ENCODE measurements at places on chromosomes 2 and 18. TPM values are rescaled to one million over a fixed set of nuclear protein-coding genes. Genes with fewer than 3 reads are reported as not detected.

Gene FLACC1
- 1.1 TPM for total RNA-seq

Gene SLC4A3
- total RNA-seq, result 20.2 TPM

DNA sequence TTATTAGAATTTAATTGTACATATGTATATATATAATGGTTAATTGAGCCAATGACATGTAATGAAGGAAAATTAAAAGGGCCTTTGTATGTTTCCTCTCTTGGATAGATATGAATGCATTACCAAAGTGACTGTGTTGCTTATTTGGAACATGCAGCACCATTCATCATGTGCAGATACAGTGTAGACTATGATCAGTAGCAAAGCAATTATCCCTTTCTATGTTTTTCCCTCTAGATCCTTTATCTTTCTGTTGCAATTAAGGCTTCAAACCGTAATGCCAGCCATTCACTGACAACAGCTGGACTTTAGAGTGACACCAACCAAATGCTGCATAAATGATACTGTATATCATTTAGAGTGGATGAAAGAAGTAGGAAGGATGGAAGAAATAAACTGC, 565.2 kb downstream of the NRXN1 start:
- no peak for DNase-seq
- H3K4me3 ChIP-seq, result no peak overlapping the region
- H3K4me1 ChIP-seq, result peaks cover 4% of the 10 kb centered on the region
- H3K27me3 ChIP-seq, result no peaks in the 10 kb centered on the region
- no peak overlapping the region for H3K27ac ChIP-seq

DNA sequence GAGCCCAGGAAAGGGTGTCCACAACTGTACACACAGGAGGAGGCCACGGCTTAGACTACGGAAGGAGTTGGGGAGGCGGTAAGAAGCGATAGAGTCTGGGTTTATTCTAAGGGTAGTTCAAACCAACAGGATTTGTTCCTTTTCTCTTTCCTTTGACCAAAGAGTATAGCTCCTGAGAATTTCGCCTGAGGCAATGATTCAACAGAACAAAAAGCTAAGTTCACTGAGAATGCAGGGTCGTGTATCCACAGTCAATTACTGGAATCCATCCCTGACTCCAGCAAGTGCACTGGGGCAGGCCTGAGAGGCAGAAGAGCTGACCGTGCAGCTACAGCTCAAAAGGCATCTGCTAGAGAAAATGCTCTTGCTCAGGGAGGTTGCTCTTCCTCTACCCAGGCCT, 140.9 kb downstream of the TFCP2L1 start:
- no peaks in the 10 kb centered on the region for H3K36me3 ChIP-seq
- H3K4me1 ChIP-seq, result no peaks in the 10 kb centered on the region
- no peak for DNase-seq
- no peak overlapping the region for H3K27ac ChIP-seq
- no peak overlapping the region for H3K4me3 ChIP-seq
- H3K27me3 ChIP-seq, result no peaks in the 10 kb centered on the region

DNA sequence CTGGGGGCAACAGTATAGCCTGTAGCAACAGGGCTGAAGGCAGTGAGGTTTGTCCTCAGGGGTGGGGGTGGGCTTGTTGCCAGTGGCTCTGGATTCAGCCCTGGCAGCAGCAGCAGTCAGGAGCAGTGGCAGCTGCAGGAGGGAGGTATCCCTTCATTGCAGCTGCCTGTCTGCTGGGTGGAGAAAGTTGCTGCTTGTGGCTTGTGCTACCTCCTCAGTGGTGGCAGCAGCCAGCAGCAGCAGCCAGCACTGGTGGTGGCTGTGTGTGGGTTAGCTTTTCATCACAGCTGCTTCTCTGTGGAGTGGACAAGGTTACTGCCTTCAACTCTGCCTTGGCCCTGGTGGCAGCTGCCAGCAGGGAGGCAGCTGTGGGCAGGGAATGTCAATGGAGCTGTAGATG, 94.9 kb downstream of the ARL6IP6 start:
- DNase-seq, result no peak
- peaks cover 8% of the 10 kb centered on the region for H3K4me1 ChIP-seq
- H3K27ac ChIP-seq, result no peak overlapping the region
- no peaks in the 10 kb centered on the region for H3K27me3 ChIP-seq
- no peaks in the 10 kb centered on the region for H3K36me3 ChIP-seq

DNA sequence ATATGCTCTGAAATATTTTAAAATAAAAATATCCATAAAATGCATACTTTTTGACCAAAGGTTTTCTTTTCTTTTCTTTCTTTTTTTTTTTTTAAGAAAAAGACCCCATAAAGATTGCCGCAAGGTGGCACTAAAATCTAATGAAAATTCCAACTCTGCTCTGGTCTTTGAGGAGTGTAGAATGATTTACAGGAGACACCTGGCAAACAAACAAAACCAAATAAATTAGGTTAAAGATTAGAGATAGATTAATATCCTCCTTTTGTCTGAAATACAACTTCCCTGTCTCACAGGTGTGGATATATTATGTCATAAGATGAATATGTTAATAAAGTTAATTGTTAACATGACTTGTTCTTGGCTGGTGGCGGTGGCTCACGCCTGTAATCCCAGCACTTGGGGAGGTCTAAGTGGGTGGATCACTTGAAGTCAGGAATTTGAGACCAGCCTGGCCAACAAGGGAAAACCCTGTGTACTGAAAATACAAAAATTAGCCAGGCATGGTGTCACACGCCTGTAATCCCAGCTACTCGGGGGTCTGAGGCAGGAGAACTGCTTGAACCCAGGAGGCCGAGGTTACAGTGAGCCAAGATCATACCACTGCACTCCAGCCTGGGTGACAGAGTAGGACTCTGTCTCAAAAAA, 3.5 kb upstream of the RHOB start:
- peak; percentile 74 for DNase-seq
- no peak overlapping the region for H3K4me3 ChIP-seq
- H3K4me1 ChIP-seq, result peaks cover 6% of the 10 kb centered on the region
- H3K27me3 ChIP-seq, result peaks cover 3% of the 10 kb centered on the region
